ENCODE measurements at places on chromosomes 11 and 22. TPM values are rescaled to one million over a fixed set of nuclear protein-coding genes. Genes with fewer than 3 reads are reported as not detected.

Gene ZP1
- total RNA-seq: not detected

Gene SPDYC
- not detected for total RNA-seq

Gene H19
- total RNA-seq: 16.3 TPM

Gene LRRC56
- total RNA-seq: 0.54 TPM

Gene ACRV1
- total RNA-seq: not detected
